ENCODE measurements at places on chromosomes 2 and 18.
A peak's percentile ranks its signal among the peaks of the same experiment; 100 is the strongest.

- DNase-seq, result no peak
These were observed 202.5 kb downstream of the CTNNA2 start for GRCh38 chr2:79715338-79715737.

GRCh38 chr2:237503201-237503600, 16.1 kb downstream of the MLPH start:
- DNase-seq, result peak; percentile 47

- DNase-seq, result no peak
These were observed 39.6 kb downstream of the ITGAV start for GRCh38 chr2:186629250-186629996.

DNA sequence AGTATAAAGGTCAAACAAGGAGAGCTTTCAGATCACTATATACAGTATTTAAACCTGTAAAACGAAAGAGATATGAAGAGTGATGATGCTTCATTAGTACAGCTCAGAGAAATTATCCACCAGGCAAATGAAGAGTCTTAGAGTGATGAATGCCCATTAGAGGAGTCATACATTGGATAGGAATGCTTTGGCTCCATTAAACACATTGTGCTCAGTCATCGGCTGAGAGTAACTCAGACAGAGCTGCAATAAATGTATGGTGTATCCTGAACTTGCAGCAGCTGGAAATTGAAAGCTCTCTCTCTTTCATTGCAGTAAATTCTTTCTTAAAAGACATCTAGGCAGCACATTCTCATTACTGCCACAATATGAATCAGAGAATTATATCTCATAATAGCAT, 340.8 kb upstream of the SPHKAP start:
- no peak for DNase-seq

GRCh38 chr2:104521247-104521646, 332.7 kb upstream of the POU3F3 start:
- DNase-seq, result no peak

GRCh38 chr2:142849820-142850219, 27.6 kb upstream of the KYNU start:
- DNase-seq, result no peak

DNA sequence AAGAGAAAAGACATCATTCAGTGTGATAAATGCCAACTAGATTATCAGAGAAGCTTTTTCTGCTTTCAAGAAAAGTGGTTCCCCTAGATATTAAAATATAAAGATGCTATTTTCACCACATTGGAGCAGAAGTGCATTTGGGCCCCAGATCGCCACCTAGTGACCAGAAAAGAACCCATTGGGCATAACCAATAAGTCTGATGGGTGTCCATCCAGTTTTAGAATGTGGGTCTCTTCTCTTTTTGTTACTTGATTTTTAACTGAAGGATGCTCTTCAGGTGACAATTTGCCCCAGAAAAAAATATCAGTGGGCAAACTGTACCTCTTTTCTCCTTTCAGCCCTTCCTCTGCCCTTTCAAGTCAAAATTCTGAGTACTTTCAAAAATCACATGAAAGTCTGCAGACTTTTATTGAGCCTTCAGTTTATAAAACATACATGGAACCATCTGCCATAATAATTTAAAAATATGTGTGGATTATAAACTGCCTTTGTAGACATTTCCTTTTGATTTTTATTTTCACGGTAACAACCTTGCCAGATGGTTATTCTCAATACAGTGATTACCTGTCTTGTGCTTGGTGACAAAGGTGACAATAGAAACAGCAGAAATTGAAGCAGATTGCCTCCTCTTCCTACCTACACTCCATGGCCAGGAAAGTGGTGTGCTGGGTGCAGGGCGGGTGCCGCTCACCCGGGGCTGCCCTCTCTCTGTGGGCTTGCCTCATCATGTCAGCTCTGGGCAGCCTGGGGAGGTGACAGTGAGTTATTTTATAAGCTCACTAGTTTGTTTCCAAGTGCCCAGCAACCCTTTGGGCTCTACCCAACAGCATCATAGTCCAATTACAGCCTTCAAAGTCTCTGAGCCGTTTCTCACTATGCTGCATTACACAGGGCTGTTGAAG, 124.5 kb downstream of the DCDC2C start:
- DNase-seq, result peak; percentile 5

GRCh38 chr18:79337184-79337583, 58.5 kb upstream of the NFATC1 start:
- no peak for DNase-seq

- no peak for DNase-seq
These were observed 34.9 kb upstream of the HPCAL1 start for GRCh38 chr2:10267551-10268465.

GRCh38 chr2:217988014-217988839, 14.6 kb downstream of the TNS1 start:
- peak; percentile 82 for DNase-seq

GRCh38 chr18:43060020-43060419, 55.5 kb downstream of the RIT2 start:
- DNase-seq, result no peak

GRCh38 chr18:69898241-69898861, 49.3 kb downstream of the CD226 start:
- no peak for DNase-seq

DNA sequence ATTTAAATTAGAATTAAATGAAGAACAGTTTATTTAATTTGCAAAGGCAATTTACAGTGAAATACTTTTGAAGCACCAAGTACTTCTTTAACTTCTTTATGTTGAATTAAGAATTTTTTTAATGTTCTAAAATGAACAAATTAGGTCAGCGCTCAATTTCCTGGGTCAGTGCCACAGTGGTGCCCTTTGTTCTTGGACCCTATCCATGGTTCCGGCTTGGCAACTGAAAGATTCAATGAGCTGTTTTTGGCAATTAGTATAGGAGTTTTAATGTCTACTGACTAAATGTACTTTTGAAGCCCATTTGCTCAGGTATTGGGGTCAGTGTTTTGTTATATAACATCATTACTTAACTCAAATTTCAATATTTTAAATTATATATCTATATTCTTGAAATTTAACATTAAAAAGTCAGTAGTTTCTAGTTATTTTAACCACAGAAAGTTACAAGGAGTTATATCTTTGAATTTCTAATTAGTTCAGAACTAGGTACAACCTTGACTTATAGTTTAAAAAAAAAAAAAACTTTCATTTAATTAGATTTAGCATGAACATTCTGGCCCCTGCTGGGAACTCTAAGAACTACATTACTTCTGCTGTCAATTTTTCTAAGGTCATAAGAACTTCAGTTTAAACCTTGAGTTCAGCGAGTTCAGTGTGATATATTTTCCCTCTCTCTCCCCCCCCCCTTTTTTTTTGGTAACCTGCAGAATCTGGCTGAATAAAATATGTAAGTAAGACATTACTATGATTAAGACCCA, 7.6 kb upstream of the MSTN start:
- DNase-seq, result peak; percentile 82

GRCh38 chr2:142044197-142044596, 86.6 kb downstream of the LRP1B start:
- DNase-seq, result no peak

GRCh38 chr18:64982414-64983055, 768.3 kb upstream of the CDH7 start:
- DNase-seq, result no peak

GRCh38 chr18:23968638-23969604, 45.6 kb upstream of the TTC39C start:
- DNase-seq, result no peak

GRCh38 chr18:24234330-24234729, 95.5 kb downstream of the CABYR start:
- no peak for DNase-seq

DNA sequence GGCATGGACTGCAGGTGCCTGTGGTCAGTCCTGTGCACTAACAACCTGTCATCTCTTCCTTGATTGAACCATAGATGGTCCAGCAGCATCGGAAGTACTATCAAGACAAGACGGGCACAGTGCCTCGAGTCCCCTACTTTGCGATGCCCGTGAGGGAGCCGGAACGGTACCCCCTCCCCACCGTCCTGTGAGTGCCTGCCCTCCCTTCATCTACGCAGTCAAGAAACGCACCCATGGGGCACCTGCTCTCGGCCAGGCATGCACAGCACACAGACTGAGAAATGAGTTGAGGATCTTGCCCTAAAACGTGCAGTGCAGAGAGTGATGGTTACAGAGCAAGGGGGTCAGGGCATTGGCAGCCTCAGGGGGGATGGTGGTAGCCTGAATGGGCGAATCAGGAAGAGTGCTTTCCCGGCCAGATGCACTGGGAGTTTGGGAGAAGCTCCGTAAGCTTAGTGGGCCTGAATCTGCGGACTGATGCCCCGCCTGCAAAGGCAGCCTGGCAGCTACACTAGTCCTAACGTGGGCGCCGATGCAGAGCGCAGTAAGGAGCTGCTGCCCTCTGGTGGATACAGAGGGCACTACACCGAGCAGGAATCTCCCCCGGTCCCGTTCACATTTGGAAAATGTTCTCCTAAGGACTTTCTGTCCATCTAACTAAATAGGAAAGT, 63.6 kb downstream of the CIB4 start:
- peak; percentile 57 for DNase-seq

- DNase-seq, result no peak
These were observed 178.3 kb downstream of the TRIB2 start for GRCh38 chr2:12895017-12895416.

- no peak for DNase-seq
These were observed 97.3 kb downstream of the HS1BP3 start for GRCh38 chr2:20553580-20553979.

GRCh38 chr18:31429623-31430022, 17.9 kb upstream of the DSG3 start:
- DNase-seq, result no peak

GRCh38 chr18:62781262-62781661, 65.9 kb downstream of the PHLPP1 start:
- DNase-seq, result no peak

DNA sequence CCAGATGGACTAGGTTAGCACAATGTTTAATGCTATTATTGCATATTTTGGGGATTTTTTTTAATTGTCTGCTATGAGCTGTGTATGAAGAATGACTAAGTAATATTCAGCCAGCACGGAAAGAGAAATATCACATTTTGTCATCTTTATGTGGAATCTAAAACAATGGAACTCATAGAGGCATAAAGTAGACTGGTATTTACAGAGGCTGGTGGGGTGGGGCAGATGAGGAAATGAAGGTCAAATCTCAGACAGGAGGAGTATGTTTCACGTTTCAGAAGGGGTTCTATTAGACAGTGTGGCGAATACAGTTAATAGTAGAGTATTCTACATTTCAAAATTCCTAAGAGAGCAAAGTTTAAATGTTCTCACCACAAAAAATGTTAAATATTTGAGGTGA, 4.7 kb downstream of the CDH19 start:
- DNase-seq, result no peak

DNA sequence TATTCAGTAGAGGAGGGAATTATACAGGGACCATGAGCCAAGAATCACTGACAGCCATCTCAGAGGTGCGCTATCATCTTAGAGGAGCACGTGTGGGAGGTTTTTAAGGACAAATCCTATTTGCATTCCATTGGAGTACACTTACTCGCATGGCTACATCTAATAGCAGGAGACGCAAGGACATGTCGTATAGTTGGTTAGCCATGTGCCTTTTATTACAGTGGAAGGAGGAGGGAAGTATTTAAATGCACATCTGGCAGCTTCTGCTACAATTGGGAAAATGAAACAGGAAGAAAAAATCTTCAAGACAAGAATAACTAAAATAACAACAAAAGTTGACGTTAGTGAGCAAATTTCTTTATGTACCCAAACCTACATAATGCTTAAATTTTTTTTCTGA, 86.5 kb upstream of the UGP2 start:
- DNase-seq, result peak; percentile 8

DNA sequence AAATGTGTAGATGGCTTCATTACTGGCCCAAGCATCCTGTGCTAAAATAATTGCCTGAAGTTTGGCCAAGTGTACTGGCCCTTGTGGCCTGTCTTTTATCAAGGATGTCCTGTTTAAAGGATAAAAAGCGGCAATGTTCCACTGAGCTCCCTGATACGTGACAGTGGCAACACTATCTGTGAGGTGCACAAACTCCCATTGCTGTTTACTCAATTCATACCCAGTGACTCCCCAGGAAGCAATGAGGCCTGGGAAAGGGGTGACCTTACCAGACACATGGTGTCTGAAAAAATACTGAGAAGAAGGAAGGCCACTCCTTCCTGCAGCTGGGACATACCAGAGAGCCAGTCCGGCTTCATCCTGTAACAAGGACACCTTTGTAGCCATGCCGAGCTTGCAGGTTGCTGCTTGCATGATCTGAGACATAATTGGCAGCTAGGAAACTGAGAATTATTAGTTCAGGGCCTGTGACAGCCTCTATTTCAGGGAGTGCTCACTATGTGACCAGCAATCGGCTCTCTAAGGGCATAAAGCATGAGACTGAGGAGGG, 198.5 kb upstream of the LRATD1 start:
- no peak for DNase-seq

GRCh38 chr18:35240664-35241447, at the start of gene ZNF397:
Gene ZNF397 (plus strand): TSS chr18:35241034. CDS start chr18:35242471, 1,437 bp downstream.
- DNase-seq, result peak; percentile 98

- no peak for DNase-seq
These were observed 83.8 kb downstream of the NPAS2 start for GRCh38 chr2:100903534-100904258.

GRCh38 chr2:20604951-20605381, 45.9 kb downstream of the HS1BP3 start:
- DNase-seq, result no peak

DNA sequence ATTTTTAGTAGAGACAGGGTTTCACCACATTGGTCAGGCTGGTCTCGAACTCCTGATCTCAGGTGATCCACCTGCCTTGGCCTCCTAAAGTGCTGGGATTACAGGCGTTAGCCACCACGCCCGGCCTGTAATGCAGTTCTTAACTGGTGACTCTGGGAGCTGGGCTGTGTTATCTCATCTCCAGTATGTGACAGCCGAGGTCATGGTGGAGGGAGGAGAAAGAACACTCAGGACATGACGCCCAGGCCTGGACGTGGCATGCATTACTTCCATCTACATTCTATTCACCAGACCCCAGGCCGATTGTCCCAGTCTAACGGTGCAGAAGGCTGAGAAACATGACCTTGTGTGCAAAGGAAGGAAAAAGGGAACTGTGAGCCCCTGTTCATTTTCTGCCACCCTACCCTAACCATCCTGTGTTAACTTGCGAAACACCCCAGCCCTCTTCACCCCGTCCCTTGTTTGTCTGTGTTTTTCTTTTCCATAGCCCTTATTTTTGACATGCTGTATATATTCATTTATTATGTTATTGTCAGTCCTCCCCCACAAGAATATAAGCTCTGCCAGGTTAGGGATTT, 88.1 kb upstream of the ASAP2 start:
- no peak for DNase-seq
